Natural killer cell treated with Interleukin-12 subunit alpha and Interleukin-12 subunit beta and Interleukin-15 and Interleukin-18, amount 100 ng/mL, for 72 hours (primary cell): ENCODE measurements at places on chromosomes 1 and 21.

DNA sequence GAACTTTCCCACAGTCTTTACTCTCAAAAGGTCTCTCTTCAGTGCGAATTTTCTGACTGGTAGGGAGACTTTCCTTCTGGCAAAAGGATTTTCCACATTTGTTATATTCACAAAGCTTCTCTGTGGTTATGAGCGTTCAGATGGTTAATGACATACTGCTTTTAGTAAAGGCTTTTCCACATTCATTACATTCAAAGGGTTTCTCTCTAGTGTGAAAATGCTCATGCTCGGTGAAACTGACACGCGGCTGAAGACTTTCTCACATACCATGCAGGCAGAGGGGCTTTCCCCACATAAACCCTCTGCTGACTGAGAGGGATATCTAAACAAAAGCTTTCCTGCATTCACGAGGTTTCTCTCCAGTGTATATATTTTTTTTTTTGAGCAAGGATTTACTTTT is 9.9 kb upstream of the KLF18 start:
- H3K27ac ChIP-seq = no peak overlapping the region
- H3K36me3 ChIP-seq = no peaks in the 10 kb centered on the region
- no peak for DNase-seq
- H3K4me3 ChIP-seq = no peak overlapping the region
- H3K4me1 ChIP-seq = no peaks in the 10 kb centered on the region
- peaks cover 35% of the 10 kb centered on the region for H3K27me3 ChIP-seq

- no peak for DNase-seq
- no peaks in the 10 kb centered on the region for H3K36me3 ChIP-seq
- H3K4me1 ChIP-seq = peaks cover 4% of the 10 kb centered on the region
- H3K27ac ChIP-seq = no peak overlapping the region
Measured at GRCh38 chr1:159935719-159936272, 9.6 kb downstream of the IGSF9 start.

GRCh38 chr1:234997201-234997895 is 131.3 kb downstream of the TOMM20 start:
- no peak for DNase-seq
- H3K27me3 ChIP-seq = no peaks in the 10 kb centered on the region
- H3K4me3 ChIP-seq = no peak overlapping the region

GRCh38 chr1:61156576-61157467 is 74.5 kb downstream of the NFIA start:
- DNase-seq = no peak
- H3K27ac ChIP-seq = peak overlapping the region; percentile 8
- H3K27me3 ChIP-seq = peaks cover 37% of the 10 kb centered on the region
- H3K4me3 ChIP-seq = no peak overlapping the region
- H3K36me3 ChIP-seq = no peaks in the 10 kb centered on the region

GRCh38 chr1:109201123-109201703 is 12.5 kb upstream of the SARS1 start:
- no peak overlapping the region for H3K4me3 ChIP-seq
- H3K4me1 ChIP-seq = peaks cover 11% of the 10 kb centered on the region
- H3K27ac ChIP-seq = no peak overlapping the region
- DNase-seq = no peak
- no peaks in the 10 kb centered on the region for H3K36me3 ChIP-seq

DNA sequence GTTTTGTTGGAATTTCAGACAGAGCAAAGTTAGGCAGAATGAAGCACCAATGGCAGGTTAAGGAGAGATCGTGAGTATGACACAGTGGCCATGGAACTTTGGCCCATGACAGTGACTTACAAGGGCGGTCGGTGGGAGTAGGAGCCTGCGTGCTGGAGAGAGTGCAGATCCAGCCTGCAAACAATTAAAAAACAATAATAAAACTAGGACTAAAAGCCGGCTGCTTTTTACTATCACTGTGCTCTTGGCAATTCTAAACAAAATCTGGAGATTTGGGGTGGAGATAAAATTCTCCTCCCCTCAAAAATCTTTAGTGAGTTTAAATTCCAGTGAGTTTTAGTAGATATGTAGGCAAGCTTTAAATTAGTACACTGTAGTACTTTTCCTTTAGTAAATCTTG is 96.9 kb downstream of the DHRS3 start:
- H3K27ac ChIP-seq = no peak overlapping the region
- no peaks in the 10 kb centered on the region for H3K36me3 ChIP-seq
- DNase-seq = no peak
